ENCODE measurements at places on chromosomes 4 and X.

GRCh38 chr4:185211035-185211434, 1.6 kb downstream of the SNX25 start:
- H3K4me3 ChIP-seq, result peak overlapping the region; percentile 86
- no peaks in the 10 kb centered on the region for H3K27me3 ChIP-seq
- H3K36me3 ChIP-seq, result no peaks in the 10 kb centered on the region
- no peak overlapping the region for H3K27ac ChIP-seq

- no peak overlapping the region for H3K4me3 ChIP-seq
- no peaks in the 10 kb centered on the region for H3K36me3 ChIP-seq
- H3K27ac ChIP-seq, result no peak overlapping the region
- H3K4me1 ChIP-seq, result no peaks in the 10 kb centered on the region
- DNase-seq, result no peak
These were observed 68.9 kb downstream of the PCDH19 start for GRCh38 chrX:100341142-100341510.

DNA sequence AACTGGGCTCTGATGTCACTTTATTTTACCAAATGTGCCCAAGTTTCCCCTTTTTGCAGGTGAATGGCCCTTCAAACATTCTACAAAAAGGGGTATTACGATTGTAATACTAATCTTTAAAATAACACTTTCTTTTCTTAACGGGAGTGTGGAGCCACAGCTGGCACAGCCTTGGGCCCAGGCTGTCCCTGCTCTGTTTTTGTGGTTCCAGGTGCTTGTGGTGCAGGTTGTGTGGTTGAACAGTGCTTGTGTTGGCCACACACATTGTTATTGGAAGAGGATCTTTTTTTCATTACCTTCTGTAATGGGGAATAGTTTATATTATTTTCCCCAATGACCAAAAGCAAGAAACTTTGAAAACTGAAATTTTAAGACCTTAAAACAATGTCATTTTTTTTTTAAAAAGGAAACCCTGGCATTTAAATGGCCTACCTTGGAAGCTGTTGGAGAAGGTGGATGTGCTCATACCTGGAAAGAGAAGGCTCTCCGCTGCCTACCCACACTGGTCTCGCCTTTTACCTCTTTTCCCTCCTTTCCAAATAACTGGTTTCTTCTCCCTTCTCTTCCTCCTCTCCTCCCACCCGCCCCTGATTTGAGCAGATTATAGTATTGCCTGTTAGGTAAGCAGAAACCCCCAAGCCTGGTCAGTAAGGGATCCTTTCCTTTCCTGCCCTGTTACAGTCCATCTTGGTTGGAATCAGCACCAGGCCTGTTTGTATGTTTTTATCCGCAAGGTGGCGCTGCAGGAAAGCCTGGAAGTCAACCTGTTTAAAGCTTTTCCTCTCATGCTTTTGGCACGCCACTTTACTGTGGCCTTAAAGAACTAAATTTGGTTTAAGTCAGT, 28.6 kb downstream of the HADH start:
- DNase-seq, result peak; percentile 91
- H3K4me1 ChIP-seq, result no peaks in the 10 kb centered on the region
- H3K27ac ChIP-seq, result no peak overlapping the region
- no peaks in the 10 kb centered on the region for H3K27me3 ChIP-seq
- no peaks in the 10 kb centered on the region for H3K36me3 ChIP-seq

DNA sequence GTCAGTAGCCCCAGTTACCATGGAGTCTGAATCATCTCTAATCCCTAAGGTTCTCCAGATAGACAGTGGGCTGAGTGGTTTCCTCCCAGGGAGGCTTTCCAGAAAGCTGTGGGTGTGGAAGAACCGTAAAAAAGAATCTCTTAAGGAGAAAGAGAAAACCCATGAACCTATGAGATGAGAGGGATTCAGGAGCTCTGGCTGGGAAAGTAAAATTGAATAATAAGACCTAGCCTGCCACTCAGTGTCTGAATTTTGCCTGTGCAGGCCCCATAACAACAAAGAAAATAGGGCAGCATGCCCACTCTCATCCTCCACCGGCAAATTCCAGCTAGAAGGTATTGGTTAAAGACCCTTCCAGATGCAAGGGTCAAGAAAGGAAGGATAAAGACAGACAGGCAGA, 16.9 kb downstream of the AWAT2 start:
- no peaks in the 10 kb centered on the region for H3K27me3 ChIP-seq
- no peak for DNase-seq

GRCh38 chr4:126375462-126376054, 1060.8 kb downstream of the FAT4 start:
- no peaks in the 10 kb centered on the region for H3K4me1 ChIP-seq
- no peak overlapping the region for H3K27ac ChIP-seq

DNA sequence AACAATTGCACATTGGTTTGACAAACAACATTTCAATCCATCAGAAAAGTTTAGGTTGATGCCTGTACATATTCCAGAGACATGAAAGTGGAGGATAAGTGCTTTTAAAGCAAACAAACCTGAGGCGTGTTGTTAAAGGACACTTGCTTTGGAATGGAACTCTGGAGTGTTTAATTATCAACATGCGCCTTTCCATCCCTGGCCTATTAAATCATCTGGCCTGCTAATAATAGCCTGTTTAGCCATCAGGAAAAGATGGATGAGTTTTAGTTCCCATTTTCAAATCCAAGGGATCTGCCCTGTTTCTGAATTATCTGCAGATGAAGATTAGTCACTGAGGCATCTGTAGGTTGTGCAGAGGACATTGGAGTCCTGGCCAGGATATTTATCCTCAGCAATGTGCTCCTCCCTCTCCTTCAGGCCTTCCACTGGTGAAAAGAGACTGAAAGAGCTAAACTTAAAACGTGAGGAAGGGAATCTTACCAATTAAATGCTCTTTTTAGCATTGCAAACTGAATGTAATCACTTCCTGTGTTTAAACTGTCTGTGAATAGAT, 388.9 kb downstream of the PPARGC1A start:
- H3K36me3 ChIP-seq, result no peaks in the 10 kb centered on the region
- H3K4me3 ChIP-seq, result no peak overlapping the region
- no peaks in the 10 kb centered on the region for H3K27me3 ChIP-seq

DNA sequence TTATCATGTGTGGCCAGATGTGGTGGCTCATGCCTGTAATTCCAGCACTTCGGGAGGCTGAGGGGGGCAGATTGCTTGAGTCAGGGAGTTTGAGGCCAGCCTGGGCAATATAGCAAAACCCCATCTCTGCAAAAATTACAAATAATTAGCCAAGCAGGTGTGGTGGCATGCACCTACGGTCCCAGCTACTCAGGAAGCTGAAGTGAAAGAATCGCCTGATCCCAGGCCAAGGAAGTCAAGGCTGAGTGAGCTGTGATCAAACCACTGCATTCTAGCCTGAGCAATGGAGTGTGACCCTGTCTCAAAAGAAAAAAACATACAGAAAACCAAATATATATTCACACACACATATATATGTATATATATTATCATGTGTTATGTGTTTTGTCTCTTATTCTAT, 15.0 kb downstream of the APELA start:
- peaks cover 91% of the 10 kb centered on the region for H3K36me3 ChIP-seq
- no peak overlapping the region for H3K27ac ChIP-seq
- H3K4me1 ChIP-seq, result peaks cover 3% of the 10 kb centered on the region
- no peak for DNase-seq
- no peaks in the 10 kb centered on the region for H3K27me3 ChIP-seq
- no peak overlapping the region for H3K4me3 ChIP-seq

DNA sequence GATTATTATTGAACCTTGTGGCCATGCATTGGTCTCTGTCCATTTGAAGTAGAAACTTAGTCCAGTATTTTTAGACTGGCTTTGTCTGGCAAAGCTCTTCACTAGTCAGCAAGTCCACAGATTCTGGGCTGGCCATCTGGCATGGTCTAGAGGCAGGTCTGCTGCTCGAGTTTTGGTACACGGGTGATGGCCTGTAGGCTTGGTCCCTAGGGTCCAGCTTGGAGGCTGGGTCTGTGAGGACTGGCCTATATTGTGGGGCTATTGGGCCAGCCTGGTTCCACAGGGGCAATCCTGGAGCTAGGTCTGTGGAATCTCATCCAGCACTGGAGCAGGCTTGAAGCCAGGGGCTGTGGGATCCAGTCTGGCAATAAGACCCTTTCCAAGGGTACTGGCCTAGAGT, 607.6 kb upstream of the KLHL4 start:
- no peak overlapping the region for H3K27ac ChIP-seq
- DNase-seq, result no peak
- no peaks in the 10 kb centered on the region for H3K4me1 ChIP-seq
- no peaks in the 10 kb centered on the region for H3K27me3 ChIP-seq
- no peak overlapping the region for H3K4me3 ChIP-seq

DNA sequence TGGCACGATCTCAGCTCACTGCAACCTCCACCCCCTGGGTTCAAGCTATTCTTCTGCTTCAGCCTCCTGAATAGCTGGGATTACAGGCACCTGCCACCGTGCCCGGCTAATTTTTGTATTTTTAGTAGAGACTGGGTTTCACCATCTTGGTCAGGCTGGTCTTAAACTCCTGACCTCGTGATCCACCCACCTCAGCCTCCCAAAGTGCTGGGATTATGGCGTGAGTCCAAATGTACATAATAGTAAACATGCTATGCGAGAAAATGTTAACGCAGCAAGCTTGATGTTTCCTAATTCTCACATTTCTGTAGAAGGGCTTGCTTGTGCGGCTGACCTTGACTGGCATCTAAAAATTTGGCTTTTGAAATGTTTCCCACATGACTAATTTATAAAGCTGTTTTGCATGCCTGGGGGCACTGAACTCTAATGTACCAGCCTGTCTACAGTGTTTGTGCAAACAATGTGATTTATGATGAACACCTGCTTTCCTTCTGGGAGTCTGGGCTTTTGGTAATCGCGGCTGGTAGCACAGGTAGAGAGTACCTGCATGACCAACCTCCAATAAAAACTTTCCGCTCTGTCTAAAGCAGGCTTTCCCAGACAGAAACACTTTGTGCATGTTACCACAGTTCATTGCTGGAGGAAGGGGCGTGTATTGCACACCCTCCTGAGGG, 216.8 kb downstream of the IL15 start:
- no peaks in the 10 kb centered on the region for H3K36me3 ChIP-seq
- H3K4me3 ChIP-seq, result no peak overlapping the region
- H3K27me3 ChIP-seq, result no peaks in the 10 kb centered on the region
- H3K4me1 ChIP-seq, result no peaks in the 10 kb centered on the region
- no peak for DNase-seq
- no peak overlapping the region for H3K27ac ChIP-seq

DNA sequence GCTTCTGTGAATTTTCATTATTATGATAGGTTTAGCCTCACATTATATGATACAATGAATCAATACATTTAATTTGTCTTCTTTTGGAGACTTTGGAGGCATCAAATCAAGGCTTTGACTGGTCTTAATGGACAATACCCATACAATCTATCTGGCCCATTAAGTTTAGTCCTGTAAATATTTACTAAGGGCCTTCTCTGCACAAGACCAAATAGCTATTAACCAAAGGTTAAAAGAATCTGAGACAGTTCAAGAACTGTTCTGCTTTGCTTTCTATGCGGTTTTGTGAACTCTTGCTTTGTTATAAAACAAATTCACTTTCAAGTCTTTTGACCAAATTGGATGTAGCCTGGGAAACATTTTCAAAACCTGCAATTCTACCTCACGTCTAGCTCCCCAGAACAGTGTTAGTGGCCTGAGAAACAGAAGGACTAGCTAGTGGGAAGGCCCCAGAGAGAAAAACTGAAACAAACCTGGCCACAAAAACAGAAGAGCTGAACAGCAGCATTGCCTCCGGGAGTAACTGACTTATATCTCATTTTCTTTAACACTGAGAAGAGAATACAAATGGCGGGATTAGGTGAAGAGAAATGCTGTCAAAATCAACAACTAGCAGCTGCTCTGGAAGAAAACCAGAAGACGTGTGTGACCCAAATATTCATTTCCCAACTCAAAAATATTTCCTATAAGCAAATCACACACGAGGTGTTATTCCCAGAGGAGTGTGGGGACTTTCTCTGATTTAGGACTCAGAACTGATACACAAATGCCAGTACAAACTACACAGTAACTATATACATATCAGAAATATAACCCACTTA, 548 bp downstream of the TLR1 start:
- no peaks in the 10 kb centered on the region for H3K27me3 ChIP-seq
- H3K36me3 ChIP-seq, result no peaks in the 10 kb centered on the region
- DNase-seq, result no peak

DNA sequence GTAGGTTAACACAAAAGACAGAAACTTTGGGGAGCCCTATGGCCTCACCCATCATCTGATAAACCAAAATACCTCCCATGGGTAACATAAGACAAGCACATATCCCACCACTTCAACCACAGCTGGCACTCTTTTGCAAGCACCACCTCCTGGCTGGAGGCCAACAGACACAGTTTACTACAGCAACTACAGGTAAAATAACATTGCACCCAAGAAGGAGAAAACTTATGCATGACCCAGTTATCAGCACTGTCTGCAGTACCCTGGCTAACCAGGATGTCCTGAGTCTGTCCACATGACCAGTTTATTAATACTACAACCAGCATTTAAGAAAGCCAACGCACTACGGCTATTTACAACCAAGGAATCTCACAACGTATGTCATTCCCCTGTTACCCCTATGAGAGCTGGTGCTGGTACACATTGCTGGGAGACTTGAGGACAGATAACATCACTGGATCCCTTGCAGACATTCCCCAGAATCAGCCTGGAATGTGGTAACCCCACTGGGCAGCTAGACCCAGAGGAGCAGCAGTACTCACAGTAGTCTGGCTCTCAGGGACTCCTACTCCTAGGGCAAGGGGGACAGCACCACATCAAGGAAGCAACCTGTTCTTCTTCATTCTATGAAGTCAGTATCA, 32.0 kb downstream of the ELF2 start:
- H3K36me3 ChIP-seq, result no peaks in the 10 kb centered on the region
- H3K27ac ChIP-seq, result peak overlapping the region; percentile 60
- H3K4me3 ChIP-seq, result no peak overlapping the region
- H3K27me3 ChIP-seq, result no peaks in the 10 kb centered on the region
- H3K4me1 ChIP-seq, result peaks cover 12% of the 10 kb centered on the region

GRCh38 chr4:7171191-7171900, 21.0 kb upstream of the SORCS2 start:
- DNase-seq, result no peak
- H3K36me3 ChIP-seq, result no peaks in the 10 kb centered on the region
- H3K4me1 ChIP-seq, result no peaks in the 10 kb centered on the region

DNA sequence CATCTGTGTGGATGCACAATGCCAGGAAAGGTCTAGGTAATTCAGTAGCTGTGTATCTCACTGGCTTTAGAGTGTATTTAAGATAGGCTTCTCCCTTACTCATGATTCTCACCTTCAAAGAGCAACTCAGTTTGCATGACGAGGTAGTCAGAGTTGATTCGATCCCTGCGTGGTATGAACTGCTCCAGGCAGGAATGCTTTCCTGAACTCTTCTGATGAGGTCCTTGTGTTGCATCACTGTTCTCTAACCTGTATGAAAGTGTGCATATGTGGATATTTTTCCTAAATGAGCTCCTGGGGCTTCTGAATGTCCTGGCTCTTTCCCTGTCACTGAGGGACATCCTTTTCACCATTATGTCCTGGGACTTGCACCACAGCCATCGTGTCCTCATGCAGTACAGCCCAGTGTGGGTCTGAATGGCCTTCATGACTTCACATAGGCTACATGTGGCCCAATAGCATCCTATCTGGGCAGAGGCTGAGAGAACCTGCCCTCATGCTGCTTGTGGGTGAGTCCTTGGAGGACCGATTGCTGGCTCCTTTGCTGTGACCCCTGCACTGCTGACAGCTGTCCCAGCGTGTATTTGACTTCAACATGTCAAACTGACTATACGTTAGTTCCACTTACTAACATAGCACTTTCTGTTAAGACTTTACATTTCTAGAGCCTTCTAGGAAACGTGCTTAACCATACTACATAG, 65.3 kb upstream of the WDR1 start:
- H3K36me3 ChIP-seq, result no peaks in the 10 kb centered on the region
- H3K4me3 ChIP-seq, result no peak overlapping the region
- no peak for DNase-seq

All from H1 (cell line).